Stimulated activated CD4-positive, alpha-beta T cell treated with anti-CD3 and anti-CD28 coated beads, TNF-alpha, amount 100 ng/mL, for 1 hour (primary cell): ENCODE measurements at places on chromosomes 2 and 18.

DNA sequence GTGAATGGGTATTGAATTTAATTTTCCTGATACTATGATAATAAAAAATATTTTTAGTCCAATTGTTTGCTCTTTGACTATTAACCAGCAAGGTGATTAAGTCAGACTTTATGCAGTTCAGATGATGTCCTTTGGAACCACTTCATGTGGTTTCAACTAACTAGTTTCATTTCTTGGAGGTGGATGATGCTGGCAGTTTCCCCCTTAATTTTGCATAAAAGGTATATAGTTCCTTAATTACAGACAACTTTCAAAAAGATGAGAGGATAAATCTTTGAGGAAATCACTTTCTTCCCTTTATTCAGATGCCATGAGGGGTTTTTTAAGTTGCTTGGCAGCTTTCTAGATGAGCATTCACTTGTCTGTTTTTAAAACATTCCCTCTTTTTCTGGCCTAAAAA is 223.1 kb downstream of the PHLPP1 start:
- no peak for DNase-seq

GRCh38 chr2:240170883-240171282 is 30.4 kb upstream of the OTOS start:
- DNase-seq = no peak

DNA sequence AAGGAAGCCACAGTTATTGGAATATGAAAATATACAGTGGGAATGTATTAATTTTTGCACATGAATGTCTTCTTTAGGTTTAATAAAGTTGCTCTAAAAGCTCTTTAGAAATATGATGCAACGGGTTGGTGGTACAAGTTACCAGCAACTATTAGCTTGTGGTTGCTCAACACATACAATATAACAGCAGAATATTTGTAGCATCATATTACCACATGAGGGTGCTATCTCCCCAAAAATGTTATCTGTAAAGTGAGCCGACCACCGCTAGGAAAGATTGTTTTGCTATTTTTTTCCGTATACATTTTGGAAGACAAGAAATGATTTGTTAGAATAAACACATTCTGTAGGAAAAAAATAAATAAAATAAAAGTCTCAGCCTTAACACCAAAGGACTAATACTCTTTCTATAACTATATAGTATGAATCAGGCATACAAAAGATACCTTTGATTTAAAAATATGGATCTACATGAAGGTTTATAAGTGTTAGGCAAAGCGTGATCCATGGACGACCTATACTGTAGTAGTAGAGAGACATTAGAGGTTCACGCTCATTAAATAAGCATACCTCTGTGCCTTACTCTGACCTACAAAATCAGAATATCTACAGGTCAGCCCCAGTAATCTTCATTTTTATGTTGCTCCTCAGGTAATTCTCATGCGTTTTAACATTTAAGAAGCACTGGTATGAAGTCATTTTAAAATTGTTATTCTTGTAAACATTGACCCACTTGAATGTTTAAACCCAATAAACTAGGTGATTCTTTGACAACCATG is 1110.6 kb upstream of the ACVR2A start:
- DNase-seq = no peak

DNA sequence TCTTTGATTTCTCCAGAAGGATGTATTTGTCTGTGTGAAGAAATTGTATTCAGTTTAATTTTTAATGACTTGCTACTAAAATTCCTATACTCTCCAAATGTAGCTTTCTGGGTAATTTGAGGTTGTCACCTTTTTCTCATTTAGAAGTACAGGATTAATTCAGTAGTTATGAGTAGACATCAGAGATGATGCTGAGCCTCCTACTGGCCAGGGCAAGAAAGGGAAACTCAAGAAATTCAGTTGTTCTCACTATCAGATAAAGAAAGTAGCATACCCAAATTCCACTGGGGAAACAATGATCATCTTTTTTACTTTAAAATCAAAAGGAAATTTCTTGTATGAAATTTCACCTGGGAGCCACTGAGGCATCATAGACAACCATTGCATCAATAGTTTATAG is 199.4 kb downstream of the SATB2 start:
- no peak for DNase-seq

DNA sequence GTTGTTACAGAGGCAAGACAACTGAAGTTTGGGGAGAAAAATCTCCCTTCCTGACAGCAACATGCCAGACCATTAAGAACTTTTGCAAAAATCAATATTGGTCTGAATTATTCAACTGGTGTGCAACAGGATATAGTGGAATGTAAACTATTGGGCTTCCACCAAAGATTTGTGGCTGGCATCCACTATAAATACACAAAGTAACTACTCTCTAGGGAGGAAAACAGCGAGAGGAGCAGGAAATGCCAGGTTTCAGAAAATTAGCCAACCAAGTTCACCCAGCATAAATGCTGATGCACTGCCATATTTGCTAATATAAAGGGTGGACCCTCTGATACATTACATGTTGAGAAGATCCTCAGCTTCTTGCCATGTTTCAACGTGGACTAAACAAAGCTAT is 267.6 kb upstream of the LYPD1 start:
- no peak for DNase-seq

- DNase-seq = no peak
Observed at GRCh38 chr18:48879008-48879431, 71.7 kb downstream of the SMAD7 start.

- no peak for DNase-seq
Observed at GRCh38 chr2:187529977-187530721, 24.1 kb downstream of the TFPI start.

GRCh38 chr2:63899639-63900038 is 57.9 kb downstream of the UGP2 start:
- no peak for DNase-seq

DNA sequence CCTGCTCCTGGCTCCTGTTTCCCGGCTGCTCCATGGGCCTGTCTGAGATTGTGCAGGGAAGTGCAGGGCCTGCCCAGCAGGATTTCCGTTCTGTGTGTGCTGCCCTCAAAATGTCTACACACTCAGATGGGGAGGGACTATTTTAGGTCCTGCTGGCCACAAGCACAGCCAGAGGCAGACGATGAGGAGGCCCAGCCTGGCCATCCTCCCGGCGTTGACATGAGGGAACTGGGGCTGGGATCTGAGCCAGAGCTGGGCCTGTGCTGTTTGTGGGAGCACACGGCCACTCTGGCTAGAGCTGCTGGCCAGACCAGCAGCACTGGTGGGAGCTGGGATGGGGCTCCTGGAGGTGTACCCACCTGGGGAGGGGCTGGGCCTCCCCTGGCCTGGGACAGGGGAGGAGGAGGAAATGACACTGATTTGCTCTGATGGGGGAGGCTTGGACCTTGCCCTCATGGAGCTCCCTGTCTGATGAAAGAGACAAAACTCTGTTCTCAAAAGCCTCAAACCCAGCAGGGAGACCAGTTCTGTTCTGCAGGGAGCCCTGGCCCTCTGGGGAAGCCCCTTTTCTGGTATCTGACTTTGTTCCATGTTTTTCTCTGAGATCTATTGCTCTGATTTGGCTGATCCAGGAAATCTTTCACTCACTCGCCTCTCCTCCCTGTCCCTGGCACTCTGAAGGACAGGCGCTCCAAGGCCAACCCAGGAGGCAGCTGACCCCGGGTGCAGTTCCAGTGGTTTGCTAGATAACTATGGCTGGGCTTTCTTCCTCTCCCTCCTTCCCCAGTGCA is 161.8 kb downstream of the DYSF start:
- no peak for DNase-seq

GRCh38 chr2:196170606-196171247 is 651 bp downstream of the STK17B start:
- no peak for DNase-seq

GRCh38 chr18:70195014-70195614 is 10.4 kb downstream of the RTTN start:
- DNase-seq = no peak

- DNase-seq = no peak
Observed at GRCh38 chr2:229714736-229715541, 584 bp upstream of the DNER start.

- DNase-seq = no peak
Observed at GRCh38 chr18:61727241-61728193, 165.3 kb downstream of the RNF152 start.

DNA sequence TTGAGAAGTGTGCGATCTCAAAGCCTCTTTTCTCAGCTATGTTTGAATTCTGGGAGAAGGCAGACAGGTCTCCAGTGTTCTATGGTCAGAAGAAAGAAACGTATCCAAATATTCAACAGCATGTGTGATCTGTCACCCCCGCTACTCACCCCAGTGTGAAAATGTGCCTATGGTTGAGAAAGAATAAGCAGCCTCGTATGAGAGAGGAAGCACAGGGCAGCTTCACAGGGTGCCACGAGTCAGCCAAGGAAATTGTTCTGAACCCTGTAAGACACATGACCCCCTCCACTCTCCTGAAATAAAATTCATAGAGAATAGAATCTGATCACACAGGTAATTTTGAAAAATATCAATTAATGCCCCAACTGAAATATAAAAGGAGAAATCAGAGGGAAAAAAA is 8.0 kb upstream of the SF3B1 start:
- no peak for DNase-seq

DNA sequence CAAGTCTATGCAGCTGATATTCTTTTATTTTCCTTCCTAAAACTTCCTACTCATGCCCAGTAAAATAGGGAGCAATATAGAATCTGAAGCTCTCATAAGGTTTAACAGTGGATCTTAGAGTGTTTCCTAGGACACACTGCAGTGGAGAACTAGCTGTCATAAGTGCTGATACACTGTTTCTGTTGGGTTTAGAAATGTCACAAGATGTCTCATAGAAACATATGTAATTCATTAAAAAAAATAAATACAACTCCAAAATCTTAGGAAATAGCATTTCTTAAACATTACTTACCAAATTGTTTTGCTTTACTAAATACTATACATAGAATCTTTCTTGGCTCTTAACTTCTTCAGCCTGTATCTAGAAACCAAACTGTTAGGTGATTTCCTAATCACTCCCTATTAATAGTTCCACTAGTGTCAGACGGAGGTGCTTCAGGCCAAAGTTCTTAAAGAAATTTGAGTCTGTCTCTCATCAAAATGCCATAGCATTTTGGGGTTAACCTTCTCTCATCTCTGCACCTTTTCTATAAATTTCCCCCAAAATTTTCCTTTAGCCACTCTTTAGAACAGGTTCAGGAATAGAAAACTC is 93.7 kb downstream of the CERKL start:
- DNase-seq = no peak

DNA sequence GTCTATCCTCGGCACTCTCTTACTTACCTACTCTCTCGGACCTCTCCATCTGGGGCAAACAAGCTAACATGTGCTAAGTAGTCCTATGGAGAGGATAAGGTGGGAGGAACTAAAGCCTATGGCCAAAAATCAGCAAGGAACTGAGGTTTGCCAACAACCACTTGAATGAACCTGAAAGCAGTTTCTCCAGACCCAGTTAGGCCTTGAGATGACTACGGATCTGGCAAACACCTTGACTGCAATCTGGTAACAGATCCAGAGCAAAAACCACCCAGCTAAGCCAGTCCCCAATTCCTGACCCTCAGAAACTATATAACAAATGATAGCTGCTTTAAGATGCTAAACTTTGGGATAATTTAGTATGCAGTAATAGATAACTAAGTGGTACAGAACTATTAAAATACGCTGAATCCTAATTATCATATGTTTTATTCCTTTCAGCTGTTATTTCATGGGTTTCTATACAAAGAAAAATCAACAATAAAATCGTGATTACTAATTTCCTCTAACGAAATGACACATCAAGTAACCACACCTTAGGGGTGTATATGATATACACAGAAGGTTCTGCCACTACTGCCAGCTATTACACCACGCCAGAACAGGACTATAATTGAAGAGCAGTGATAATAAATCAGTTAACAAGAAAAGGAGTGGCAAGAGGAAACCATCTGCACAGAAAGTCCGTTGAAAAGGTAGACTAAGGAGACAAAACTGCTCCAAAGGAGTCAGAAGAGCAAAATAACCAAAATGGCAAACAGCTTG is 3.2 kb downstream of the FARSB start:
- DNase-seq = no peak

GRCh38 chr2:27822049-27822448 is 50.5 kb downstream of the MRPL33 start:
- no peak for DNase-seq

GRCh38 chr2:44941551-44942234 is at the start of gene SIX3:
Gene SIX3 (plus strand): TSS chr2:44941702. CDS start chr2:44942105, 403 bp downstream.
- DNase-seq = no peak
